Left colon (tissue), 2 donors: ENCODE measurements at places on chromosomes 11 and 22. TPM values are rescaled to one million over a fixed set of nuclear protein-coding genes. Genes with fewer than 3 reads are reported as not detected.

The APOA1 gene
- total RNA-seq = not detected

GRCh38 chr11:72586321-72587090, 87.7 kb downstream of the PDE2A start:
- DNase-seq = no peak

The SLC5A1 gene
- 48.3 TPM for total RNA-seq

DNA sequence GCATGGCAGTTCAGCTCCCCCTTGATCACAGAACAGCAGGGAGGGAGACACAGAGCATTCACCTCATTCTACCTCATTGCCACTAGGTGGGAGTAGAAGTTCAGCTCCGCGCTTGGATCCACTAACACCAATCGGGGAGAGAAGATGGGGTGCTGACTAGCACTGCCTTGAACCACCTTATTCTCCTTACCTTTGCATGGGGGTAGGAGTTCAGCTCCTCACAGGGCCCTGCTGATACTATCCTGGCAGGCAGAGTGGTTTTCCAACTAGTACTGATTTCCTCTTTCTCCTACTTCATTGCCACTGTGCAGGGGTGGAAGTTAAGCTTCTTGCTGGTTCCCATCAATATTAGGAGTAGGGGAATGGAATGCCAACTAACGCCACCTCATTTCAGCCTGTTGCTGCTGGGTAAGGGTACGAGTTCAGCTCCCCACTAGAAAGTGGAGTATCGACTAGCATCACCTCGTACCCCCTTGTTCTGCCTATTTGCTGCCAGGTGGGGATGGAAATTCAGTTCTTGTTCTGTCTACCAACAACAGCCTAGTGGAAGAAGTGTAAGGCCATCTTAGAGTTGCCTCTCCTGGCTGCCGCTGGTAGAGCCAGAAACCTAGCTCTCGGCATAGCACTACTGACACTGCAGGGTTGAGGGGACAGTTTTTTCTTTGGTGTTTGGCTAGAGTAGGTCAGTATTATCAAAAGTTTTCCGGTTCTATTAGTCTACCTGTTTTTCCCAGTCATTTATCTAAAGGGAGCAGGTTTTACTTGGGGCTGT, 550.9 kb upstream of the CCDC90B start:
- DNase-seq = no peak

The IZUMO1R gene
- not detected for total RNA-seq

- DNase-seq = no peak
Observed at GRCh38 chr11:76801225-76801624, 18.1 kb downstream of the TSKU start.

The CHADL gene
- 0.61 TPM for total RNA-seq

DNA sequence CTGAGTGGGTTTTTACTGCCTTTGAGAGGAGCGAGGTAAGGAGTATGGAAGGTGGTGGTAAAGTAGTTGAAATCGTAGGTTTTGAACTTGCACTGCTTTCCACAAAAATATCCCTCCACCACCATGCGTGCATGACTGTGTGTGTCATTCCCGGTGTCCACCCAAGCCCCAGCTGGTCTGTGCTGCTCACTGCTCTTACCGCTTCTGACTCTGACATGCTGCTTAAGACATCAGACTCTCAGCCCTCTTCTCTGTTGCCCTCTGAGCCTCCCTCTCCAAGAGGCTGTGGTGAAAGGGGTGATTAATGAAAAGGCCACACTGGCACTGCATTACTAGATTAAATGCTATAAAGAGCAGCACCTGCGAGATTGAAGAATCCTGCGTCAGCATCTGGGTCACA, 128.7 kb downstream of the SPATA19 start:
- DNase-seq = no peak

DNA sequence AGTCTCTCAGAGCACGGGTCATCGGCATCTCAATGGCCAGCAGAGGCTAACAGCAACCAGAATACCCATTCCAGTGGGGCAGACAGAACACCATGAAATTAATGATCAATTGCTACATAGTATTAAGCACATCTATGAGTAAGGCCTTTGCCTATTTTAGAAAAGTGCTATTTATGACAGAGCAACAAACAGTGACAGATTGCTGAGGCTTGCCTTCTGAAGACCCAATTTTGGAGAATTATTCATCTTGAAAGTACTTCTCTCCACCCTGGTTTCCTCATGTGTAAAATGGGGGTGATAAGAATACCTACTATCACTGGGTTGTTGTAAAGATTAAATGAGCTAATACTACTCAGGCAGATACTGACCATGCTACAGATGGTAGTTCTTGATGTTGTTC, 232.7 kb downstream of the TENM4 start:
- no peak for DNase-seq

The GAL3ST1 gene
- total RNA-seq = 17.4 TPM

GRCh38 chr11:95577716-95578460, 211.7 kb downstream of the FAM76B start:
- DNase-seq = no peak
